Stimulated activated CD4-positive, alpha-beta T cell treated with anti-CD3 and anti-CD28 coated beads, Interleukin-1b, Interleukin-23, amount 100 ng/mL, for 24 hours (primary cell): ENCODE measurements at places on chromosomes 7 and 10.

DNA sequence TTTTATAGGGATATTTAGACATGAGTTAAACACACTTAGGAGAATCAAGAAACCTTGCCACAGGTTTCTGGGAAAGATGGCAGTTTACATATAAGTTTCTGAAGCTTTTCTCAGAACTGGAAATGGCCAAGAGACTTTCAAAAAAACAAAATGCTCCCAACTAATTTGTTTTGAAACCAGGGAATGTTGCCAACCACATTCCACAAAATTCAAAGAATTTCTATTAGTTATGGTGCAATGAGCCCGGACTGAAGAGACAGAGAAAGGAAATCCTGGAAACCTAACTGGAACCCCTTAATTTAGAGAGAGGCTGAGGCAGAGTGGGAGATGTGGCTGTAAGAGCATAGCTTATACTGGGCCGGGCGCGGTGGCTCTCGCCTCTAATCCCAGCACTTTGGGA, 128.5 kb downstream of the PTEN start:
- DNase-seq = no peak

- DNase-seq = no peak
Observed at GRCh38 chr10:58531084-58531695, 18.5 kb downstream of the BICC1 start.

GRCh38 chr10:74179111-74179710, 28.2 kb downstream of the ADK start:
- DNase-seq = no peak

GRCh38 chr10:112988839-112989406, 38.9 kb downstream of the TCF7L2 start:
- no peak for DNase-seq

DNA sequence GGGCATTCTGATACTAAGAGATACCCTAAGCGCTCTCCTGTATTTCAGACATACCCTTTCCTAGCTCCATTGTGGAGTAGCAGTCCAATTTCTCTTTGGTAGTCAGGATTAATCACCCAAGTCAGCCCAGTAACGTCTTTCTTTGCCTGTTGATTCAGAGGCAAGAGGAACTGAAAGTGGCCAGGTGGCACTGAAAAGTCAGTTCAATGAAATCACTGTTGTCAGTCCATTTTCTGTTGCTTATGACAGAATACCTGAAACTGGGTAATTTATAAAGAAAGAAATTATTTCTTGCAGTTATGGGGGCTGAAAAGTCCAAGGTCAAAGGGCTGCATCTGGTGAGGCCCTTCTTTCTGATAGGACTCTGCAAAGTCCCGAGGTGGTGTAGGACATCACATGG, 40.2 kb downstream of the ANKRD61 start:
- no peak for DNase-seq

DNA sequence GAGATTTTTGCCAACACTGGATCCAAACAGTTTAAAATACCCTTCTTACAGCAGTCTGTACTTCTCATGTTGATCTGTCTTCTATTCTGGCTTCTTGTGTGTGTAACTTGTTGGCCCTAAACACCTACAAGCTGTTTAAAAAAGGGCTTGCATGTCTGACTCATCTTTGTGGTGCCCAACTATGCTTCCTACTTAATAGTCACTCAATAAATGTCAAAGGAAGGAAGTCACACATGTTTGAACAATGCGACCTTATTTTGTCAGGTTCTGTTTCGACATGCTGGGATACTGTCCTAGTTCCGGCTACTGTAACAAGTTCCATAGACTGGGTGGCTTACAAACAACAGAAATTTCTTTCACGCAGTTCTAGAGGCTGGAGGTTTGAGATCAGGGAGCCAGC, 9.4 kb upstream of the GRK5 start:
- no peak for DNase-seq

DNA sequence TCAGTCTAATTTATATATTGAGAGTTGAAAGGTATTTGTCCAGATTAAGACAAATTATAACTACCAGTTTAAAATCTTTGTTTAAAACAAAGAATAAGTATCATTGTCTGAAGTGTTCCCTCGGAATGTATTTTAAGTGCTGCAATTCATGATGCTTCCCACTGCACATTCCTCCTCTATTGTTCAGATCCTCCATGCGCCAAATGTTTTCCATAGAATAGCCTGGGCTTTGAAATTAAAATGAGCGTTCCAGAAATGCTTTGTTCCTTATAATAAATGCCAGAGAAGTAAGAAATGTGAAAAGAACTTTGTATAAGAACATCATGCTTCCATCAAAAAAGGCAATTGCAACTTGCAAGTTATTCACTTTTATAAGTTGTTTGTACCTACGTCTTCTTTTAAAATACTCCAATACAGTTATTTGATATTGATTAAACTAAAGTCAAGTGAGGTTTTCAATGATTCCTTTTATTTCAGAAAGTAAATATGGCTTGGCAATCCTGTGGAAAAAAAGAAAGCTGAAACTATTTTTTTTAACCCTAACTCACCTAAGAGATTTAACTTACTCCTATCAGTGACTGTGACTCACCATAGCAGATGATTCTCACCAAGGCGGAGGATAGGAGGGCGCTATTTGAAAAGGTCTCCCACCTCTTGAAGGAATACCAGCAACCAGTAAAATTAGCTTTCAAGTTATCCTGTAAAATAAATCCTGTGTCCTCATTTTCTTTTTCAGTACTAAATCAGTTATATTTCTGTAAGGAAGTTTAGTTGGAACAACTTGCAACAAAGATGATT, 85.8 kb downstream of the CTNNA3 start:
- DNase-seq = no peak

DNA sequence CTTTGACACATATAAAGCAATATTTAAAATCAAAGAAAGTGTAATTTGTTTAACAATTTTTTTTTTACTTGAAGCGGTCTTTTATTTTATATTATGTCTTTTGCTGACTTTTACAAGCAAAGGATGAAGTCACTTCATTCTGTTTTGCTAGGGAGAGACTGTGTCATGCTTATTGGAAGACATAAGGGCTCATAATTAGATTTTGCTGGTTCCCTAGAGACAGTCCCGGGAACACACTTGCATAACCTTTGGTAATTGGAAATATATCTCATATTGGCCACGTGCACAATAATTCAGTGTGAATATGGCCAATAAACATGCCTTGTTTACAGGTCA, 448 bp upstream of the NET1 start:
- DNase-seq = no peak

DNA sequence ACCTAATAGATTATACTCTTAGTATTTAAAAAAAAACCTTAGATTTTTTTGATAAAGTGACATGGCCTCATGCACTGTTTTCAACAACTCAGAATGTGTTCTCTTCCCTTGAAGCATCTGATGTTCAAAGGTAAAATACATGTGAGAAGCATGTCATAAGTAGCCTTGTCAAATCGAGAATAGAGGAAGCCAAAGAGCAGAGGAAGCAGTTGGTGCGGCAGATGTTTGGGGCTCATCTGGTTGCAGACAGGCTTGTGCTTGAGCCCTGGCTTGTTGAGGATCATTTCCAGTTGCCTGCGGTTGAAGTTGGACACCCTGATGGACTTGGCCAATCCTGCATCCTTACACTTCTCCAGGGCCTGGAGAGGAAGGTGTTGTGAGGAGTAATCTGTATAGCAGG, 59.2 kb downstream of the AKR1E2 start:
- no peak for DNase-seq
